ENCODE measurements at places on chromosomes 13 and 19.
A peak's percentile ranks its signal among the peaks of the same experiment; 100 is the strongest.

DNA sequence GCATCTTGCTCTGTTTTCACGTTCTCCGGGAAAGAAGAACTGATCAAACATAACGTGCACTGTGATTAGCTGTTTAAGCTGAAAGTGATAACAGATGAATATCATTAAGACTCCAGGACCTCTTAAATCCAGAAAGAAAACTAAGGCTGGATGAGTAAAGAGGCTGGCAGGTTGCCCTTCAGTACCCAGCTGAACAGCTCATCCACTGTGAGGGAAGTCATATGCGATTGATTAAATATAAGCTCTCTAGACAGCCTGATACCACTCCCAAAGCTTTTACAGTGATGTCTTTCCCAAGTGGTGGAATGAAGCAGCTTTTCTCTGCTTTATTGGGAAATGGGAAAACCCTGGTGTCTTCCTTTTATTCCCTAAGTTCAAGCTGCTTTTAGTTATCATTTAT, 116.9 kb downstream of the EFNB2 start:
- no peak for DNase-seq

- no peak for DNase-seq
These were observed 1.5 kb downstream of the SCAF1 start for GRCh38 chr19:49643466-49643865.

DNA sequence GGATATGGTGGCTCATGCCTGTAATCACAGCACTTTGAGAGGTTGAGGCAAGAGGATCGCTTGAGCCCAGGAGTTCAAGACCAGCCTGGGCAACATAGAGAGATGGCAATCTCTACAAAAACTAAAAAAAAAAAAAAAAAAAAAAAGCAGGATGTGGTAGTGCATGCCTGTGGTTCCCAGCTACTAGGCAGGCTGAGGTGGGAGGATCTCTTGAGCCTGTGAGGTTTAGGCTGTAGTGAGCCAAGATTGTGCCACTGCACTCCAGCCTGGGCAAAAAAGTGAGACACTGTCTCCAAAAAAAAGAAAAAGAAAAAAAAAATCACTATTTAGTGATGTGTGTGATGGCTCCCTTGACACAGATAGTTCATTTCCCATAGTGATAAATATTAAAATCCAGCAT, 365.0 kb upstream of the NBEA start:
- DNase-seq = no peak

DNA sequence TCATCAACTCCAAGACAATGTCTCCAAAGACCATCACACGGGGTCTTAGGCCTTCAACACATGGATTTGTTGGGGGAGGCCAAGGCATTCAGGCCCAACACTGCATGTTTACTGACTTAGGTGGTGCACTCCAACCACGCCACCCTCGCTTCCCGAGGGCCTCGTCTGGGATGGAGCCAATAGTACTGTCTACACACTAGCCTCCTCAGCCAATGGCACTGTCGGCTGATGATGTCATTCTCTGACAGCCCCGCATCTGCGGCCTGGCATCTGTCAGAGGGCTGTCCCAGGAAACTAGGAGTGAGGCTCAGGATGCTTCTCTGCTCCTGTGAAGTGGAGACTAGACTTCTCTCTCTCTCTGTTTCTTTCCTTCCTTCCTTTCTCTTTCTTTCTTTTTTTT, 96.6 kb downstream of the TEX26 start:
- DNase-seq = no peak

GRCh38 chr13:52454459-52454819, 839 bp upstream of the CKAP2 start:
- DNase-seq = no peak

DNA sequence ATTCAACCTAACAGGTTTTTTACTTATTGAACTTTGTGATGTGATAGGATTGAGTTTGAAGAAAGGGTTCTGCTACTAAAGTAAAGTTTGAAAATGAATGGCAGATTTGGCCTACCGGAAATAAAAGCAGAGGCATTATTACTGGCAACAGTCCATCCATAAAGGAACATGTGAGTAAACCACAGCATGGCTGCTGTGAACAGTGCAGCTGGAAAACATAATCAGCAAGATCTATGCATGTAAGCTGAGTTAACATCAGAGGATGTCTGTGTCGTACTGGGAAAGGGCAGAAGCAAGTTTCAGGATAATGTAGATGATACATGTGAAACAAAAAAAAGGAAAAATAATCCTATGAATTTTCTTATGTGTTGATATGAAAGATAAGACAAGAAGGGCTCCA, 87.6 kb downstream of the CYSLTR2 start:
- no peak for DNase-seq

DNA sequence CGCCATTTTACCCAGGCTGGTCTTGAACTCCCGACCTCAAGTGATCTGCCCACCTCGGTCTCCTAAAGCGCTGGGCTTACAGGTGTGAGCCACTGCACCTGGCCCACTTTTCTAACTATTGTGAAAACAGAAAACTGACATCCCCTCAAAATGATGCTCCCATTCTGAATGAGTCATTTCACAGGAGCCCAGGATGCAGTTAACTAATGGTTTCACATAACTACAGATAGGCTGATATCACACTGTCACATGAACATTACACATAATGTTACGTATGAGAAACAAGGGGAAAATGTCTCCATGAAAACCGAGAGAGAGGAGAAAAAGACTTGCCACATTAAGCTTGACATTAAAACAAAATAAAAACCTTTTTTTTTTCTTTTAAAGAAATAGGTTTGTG, 37.5 kb downstream of the N4BP2L2 start:
- peak; percentile 5 for DNase-seq

DNA sequence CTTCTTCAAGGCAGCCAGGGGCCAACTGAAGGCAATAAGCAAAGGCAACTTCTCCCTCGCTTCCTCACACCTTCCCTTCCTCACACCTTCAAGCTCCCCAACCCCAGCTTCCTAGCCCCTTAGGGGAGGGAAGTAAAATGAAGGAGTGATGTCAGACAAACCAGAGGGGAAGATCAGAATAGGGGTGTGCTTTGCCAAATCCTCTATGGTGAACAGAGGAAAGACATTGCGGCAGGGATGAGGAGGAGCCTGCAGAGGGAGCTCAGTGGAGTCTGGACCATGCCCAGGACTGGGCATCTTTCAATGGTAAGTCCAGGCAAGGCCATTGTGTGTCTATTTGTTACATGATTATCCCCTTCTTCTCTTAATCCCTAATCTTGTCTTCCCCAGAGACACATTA, 164.0 kb downstream of the TSHZ3 start:
- no peak for DNase-seq

GRCh38 chr13:114264886-114265611, 16.4 kb upstream of the UPF3A start:
- DNase-seq = peak; percentile 5

DNA sequence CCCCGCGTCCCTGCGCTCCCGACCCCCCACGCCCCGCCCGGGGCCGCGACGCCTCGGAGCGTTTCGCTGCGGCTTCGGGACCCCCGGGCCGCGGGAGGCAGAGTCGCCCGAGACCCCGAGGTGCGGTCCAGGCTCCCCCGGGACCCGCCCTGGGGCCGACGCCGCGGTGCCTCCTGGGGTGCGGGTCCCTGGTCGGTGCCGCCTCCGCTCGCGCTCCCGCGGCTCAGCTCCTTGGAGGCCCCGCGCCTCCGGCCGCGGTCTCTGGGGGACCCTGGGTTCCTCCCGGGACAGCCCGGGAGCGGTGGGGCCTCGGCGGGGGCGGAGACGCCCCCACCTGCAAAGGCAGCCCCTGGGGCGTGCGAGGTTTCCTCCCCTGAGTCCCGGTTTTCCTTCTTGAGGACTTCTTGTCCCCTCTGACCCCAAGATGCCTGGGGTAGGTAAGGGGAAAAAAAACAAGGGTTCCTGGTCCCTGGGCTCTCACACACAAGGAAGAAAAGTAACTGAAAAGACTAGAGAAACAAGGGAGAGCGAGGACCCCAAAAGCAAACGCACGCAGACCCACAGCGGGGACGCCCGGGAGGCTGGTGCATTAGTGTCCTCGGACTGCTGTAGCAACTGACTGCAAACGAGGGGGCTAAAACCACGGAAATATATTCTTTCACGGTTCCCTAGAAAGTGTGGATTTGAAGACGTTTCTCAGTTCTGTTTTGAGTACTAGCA, 740 bp downstream of the ZNF555 start:
- DNase-seq = no peak

DNA sequence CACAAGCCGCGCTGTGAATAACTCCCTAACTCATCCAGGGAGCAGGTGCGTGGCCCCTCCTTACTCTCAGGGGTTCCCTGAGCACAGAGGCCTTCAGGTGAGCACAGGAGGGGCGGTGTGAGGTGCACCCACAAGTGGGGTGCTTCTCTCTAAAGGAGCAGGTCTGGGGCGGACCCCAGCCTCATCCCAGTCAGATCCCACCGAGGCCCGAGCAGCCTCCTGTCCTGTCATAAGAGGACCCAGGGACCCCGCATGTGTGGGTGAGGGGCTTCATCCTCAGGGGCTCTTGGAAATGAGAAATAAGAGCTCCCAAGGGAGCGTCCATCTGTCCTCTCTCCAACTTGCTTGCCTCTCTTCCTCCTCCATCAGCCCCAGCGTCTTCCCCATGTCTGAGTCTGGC, 3.0 kb upstream of the LILRA5 start:
- no peak for DNase-seq

DNA sequence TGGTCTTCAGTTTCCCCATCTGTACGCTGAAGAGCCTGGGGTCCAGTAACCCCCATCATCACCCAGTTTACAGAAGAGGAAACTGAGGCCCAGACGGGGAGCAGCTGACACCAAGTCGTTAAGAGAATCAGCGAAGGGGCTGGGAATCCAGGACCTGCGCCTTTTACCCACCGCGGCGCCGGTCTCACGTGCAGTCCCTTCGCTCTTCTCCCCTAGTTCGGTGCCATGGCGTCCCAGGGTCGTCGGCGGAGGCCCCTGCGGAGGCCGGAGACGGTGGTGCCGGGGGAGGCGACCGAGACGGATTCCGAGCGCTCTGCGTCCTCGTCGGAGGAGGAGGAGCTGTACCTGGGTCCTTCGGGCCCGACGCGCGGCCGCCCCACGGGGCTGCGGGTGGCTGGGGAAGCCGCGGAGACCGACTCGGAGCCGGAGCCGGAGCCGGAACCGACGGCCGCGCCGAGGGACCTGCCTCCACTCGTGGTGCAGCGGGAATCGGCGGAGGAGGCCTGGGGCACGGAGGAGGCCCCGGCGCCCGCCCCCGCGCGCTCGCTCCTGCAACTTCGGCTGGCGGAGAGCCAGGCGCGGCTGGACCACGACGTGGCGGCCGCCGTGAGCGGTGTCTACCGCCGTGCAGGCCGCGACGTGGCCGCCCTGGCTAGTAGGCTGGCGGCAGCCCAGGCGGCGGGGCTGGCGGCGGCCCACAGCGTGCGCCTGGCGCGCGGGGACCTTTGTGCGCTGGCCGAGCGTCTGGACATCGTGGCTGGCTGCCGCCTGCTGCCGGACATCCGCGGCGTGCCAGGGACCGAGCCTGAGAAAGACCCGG, 698 bp downstream of the BLOC1S3 start:
- DNase-seq = no peak

DNA sequence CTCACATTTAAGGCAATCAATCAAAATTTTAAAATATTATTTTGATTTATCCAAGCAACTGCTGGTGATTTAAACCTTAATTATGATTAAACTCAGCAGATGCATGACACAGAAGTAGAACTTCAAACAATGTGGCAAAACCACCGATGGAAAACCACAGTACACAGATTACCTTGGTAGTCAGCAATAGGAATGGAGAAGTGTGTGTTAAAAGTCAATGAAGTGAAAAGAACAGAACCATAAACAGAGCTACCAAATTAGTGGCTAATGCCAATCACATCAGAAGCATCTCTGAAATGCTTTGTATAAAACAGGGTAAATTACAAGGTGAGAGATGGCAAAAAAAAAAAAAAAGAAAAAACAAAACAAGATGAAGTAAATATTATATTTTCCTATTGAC, 31.2 kb downstream of the KATNAL1 start:
- no peak for DNase-seq

- DNase-seq = no peak
These were observed 7.6 kb upstream of the ALOX5AP start for GRCh38 chr13:30727491-30728355.

GRCh38 chr13:34523406-34523805, 418.7 kb upstream of the NBEA start:
- DNase-seq = no peak

- no peak for DNase-seq
These were observed 241.3 kb downstream of the KCTD12 start for GRCh38 chr13:76644906-76645305.

DNA sequence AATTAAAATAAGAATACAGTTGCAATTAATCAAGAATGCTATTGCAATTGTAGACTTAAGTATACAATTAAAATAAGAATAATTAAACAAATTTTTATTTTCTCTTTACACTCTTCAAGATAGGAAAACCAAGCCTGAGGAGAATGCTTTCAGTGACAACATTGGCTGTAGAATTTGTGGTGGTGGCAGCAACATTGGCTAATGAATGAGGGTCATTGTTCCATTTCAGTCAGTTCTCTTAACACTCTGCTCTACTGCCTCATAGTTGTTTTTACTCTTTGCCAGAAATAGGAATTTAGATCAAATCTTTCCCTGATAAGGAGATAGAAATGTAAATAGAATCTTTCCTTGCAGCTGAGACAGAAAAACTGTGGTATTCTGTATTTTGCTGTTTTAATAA, 391.6 kb downstream of the PCDH20 start:
- DNase-seq = no peak

GRCh38 chr19:19687090-19687489, 18.5 kb downstream of the ZNF101 start:
- no peak for DNase-seq

GRCh38 chr19:46715620-46715974, 1.3 kb downstream of the PRKD2 start:
- DNase-seq = no peak

- DNase-seq = no peak
These were observed 13.8 kb downstream of the TJP3 start for GRCh38 chr19:3721887-3722442.

- DNase-seq = no peak
These were observed 33.3 kb downstream of the CLDN10 start for GRCh38 chr13:95585867-95586266.

GRCh38 chr19:6274756-6275155, 5.0 kb downstream of the MLLT1 start:
- no peak for DNase-seq

DNA sequence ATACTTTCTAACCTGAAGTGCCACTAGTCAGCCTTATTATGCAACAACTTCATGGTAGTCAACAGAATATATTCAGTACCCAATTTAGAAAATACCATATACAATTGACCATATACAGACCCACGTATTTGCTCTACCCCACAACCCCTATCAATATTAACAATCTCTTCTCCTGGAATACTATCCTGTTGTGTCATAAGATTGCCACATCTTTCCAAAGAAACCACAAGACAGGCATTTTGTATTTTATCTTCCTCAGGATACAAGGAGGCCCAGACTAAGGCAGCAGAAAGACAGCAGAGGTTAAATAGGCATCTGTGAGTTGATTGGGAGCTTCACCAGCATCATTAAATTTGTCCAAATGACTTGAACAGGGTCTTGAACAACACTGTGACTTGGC, 4.5 kb downstream of the SPART start:
- DNase-seq = peak; percentile 7

- no peak for DNase-seq
These were observed 26.0 kb upstream of the PEG3 start for GRCh38 chr19:56866538-56866937.

- no peak for DNase-seq
These were observed 16.5 kb downstream of the DGKH start for GRCh38 chr13:42064966-42065365.

GRCh38 chr13:80157261-80157932, 183.5 kb downstream of the SPRY2 start:
- no peak for DNase-seq

GRCh38 chr19:19591133-19591825, 27.2 kb downstream of the PBX4 start:
- DNase-seq = peak; percentile 94
